ENCODE measurements at places on chromosomes 2 and 18. TPM values are rescaled to one million over a fixed set of nuclear protein-coding genes. Genes with fewer than 3 reads are reported as not detected.

Gene CHST9
- 0.03 TPM for polyA plus RNA-seq

Gene ERBB4
- polyA plus RNA-seq, result 1.3 TPM

Gene CYP27A1
- polyA plus RNA-seq, result 5.4 TPM

Gene DCTN1
- 149 TPM for polyA plus RNA-seq

Gene CCDC178
- polyA plus RNA-seq, result 0.37 TPM

Gene TTN
- polyA plus RNA-seq, result 653 TPM

Gene MOGAT1
- not detected for polyA plus RNA-seq

Gene CCL20
- polyA plus RNA-seq, result 1.1 TPM

Gene TYMS
- polyA plus RNA-seq, result 0.34 TPM

Gene PCARE
- 0.10 TPM for polyA plus RNA-seq

Gene ATL2
- polyA plus RNA-seq, result 8.7 TPM

Gene ANKRD29
- 3.1 TPM for polyA plus RNA-seq

Gene GTF3C2
- polyA plus RNA-seq, result 17.8 TPM

Gene CHMP3
- polyA plus RNA-seq, result 120 TPM

Gene ACKR3
- polyA plus RNA-seq, result 24.5 TPM

Gene MTA3
- 20.9 TPM for polyA plus RNA-seq

Gene CHRNG
- polyA plus RNA-seq, result not detected

Gene PTMA
- 403 TPM for polyA plus RNA-seq

Gene SPR
- polyA plus RNA-seq, result 24.3 TPM

Gene KCNE4
- polyA plus RNA-seq, result 1.5 TPM

Gene PHLPP1
- 1.7 TPM for polyA plus RNA-seq

Gene GCA
- 11.0 TPM for polyA plus RNA-seq

Gene SATB2
- polyA plus RNA-seq, result 0.38 TPM

Gene SOX11
- polyA plus RNA-seq, result 1.0 TPM

Gene ALK
- not detected for polyA plus RNA-seq

Gene QPCT
- 4.0 TPM for polyA plus RNA-seq

Gene SIX3
- polyA plus RNA-seq, result not detected

Gene TMEM169
- polyA plus RNA-seq, result 0.15 TPM

Gene ANKRD44
- polyA plus RNA-seq, result 2.5 TPM

Gene SCRN3
- 15.7 TPM for polyA plus RNA-seq
